ENCODE measurements at places on chromosomes 1 and 21.

- no peak for DNase-seq
Measured at GRCh38 chr1:160971618-160972056, 17.0 kb upstream of the ITLN2 start.

- no peak for DNase-seq
Measured at GRCh38 chr1:25971066-25971810, 26.6 kb downstream of the PAFAH2 start.

DNA sequence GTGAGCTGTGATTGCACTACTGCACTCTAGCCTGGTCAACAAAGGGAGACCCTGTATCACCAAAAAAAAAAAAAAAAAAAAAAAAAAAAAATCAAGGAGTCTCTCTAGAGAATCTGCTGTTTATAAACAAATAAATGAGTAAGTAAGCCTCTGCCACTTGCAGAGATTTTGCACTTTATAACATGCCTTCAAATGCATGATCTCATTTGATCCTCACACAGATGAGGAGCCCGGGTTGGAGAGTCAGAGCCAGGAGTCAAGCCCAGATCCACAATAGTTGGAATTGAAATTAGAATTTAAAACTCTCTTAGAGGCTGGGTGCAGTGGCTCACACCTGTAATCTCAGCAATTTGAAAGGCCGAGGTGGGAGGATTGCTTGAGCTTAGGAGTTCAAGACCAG lies 4.0 kb downstream of the PRELP start:
- DNase-seq: no peak

- no peak for DNase-seq
Measured at GRCh38 chr1:226965581-226966440, 25.7 kb downstream of the COQ8A start.

DNA sequence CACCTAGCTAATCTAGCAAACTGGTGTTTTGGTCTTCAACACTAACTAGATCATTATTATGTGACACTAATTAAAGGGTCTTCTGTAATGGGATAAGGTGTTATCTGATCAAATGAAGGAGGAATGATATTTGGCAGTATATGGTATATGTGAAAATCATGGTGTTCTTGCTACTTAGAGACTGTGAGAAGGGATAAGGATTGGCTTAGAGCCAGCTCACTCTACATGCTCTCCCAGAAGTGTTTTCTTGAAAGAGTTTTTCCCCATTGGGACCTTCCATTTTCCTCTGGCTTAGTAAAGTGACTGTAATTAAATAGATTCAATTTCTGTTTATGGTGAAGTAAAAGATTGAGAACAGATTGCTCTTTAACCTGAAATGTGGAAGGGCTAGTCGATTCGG lies 71.2 kb upstream of the RGL1 start:
- DNase-seq: no peak

DNA sequence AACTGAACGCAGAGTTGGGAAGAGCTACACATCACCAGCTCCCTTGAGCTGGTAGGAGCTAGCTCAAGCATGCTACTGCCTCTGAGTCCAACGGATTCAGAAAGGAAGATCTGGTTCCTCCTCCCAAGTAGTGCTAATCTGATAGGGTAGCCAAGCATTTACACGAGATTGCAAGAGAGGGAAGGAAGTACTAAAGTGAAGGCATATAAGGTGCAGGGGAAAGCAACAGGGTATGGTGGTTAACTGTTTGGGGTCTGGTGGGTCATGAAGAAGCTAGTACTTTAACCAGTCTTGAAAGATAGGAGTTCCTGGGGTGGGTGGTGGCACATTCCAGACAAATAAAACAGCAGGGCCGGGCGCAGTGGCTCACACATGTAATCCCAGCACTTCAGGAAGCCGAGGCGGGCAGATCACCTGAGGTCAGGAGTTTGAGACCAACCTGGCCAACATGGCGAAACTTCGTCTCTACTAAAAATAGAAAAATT lies 20.2 kb upstream of the ZNF436 start:
- no peak for DNase-seq

DNA sequence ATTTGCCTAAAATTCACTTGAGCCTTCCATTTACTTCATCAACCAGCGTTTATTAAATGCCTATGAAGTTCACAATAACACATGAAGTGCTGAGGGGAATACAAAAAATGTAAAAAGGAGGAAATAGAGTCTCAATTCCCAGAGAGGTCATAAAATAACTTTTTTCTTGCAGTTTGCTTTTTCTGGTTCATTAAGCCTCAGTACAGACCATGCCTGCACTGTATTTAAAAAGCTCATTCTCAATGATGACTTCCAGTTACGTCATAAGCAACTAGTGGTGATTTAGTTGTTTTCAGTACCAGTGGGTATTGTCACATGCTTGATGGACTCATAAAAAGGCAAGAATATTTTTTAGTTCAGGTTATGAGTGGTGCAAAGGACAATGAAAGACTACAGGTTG lies 160.1 kb upstream of the UBE2U start:
- no peak for DNase-seq

DNA sequence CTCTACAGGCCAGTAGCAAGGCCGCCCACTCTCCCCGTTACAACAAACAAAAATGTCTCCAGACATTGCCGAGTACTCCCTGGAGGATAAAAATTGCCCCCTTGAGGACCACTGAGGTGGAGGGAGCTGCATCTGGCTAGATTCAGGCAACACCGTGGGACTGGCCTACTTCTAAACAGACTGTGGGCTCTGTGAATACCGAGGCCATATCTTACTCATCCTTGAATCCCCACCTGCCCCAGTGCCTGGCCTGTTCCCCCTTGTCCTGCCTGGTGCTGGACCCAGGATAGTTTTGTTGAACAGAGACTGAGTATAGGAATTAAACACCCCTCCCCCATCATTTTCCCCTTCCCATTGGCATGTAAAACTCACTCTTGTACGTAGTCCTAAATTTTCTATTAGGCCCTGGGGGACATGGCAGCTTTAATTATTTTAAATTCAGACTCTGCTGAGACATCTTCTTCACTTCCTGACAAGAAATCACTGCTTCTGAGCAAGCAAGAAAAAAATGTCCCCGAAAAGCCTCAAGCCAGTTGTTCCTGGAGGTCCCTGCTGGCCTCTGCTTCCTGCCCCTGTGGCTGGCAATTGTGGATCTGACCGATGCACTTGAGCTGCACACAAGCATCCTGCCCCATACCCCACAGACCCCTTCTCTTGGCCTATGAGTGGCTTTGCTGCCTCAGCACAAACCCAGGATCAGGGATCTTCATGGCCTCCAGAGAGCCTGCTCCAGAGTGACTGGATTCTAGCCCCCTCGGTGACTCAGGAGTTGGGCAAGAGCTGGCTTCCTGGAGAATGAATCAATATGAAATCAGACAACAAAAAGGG lies 111.0 kb downstream of the ACTL8 start:
- DNase-seq: no peak

- DNase-seq: no peak
Measured at GRCh38 chr1:182340233-182341058, 51.1 kb downstream of the GLUL start.

DNA sequence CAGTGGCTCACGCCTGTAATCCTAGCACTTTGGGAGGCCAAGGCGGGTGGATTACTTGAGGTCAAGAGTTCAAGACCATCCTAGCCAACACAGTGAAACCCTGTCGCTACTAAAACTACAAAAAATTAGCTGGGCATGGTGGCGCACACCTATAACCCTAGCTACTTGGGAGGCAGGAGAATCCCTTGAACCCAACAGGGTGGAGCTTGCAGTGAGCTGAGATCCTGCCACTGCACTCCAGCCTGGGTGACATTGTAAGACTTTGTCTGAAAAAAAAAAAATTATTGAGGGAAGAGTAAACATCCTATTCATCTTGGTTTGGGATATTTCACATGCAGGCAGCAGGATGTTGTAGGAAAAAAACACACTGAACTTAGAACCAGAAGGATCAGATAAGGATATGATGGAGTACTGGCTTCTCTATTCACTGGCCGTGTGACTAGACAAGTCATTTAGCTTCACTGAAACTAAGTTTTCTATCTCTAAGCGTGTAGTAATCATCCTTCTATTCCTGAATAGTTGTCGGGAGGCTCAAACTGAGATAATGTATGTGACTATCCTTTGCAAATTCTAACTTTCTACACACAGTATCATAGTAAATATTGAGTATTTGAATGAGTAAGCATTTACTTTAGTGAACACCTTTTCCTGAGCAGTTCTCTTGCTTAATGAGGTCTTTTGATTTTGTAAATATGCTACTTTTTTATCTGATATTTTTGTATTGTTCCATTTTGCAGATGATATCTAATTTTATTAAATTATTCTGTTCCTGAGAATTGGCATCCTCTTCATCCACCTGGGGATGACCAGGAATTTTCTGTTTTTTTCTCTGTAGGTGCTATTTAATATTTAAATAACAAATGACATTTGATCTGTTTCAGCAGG lies 18.2 kb downstream of the CAP1 start:
- DNase-seq: no peak

- DNase-seq: no peak
Measured at GRCh38 chr1:176778056-176778455, 315.1 kb downstream of the PAPPA2 start.

DNA sequence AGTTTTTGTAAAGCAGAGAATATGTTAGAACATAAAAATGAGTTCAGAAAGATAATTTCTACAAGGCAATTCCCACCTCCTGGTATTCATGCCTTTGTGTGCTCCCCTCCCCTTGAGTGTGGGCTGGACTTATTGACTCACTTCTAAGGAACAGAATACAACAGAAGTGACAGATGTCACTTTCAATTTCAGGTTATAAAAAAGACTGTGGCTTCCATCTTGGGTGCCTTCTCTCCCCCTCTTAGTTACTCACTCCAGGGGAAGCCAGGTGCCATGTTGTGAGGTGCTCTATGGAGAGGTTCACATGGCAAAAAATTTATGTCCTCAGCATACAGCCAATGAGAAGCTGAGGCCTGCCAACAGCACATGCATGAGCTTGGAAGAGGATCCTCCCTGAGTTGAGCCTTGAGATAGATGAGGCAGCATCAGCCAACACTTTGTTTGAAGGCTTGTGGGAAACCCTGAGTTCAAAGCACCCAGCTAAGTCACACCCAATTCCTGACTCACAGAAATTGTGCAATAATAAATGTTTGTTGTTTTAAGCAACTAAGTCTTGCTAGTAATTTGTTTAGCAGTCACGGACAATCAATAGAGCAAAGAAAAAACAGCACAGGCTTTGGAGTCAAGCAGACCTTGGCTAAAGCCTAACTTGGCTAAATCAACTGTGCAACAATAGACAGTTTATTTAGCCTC lies 73.5 kb upstream of the NGF start:
- DNase-seq: no peak

DNA sequence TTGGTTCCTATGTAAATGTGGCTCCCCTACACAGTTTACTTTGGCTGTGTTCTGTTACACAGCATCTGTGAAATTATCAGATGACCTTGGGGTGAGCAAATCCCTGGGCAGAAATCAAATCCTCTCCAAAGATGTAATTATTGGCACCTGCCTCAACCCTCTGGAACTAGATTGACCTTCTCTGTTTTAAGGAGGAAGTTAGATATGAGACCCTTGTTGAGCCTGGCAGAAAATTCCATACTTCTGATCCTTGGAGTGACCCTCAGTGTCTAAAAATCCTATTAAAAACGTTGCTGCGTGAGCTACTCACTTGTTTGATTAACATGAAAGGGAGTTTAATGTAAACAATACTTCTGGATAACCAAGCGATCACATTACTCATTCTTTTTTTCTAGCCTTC lies 122.0 kb downstream of the CLIC6 start:
- DNase-seq: no peak

- DNase-seq: no peak
Measured at GRCh38 chr21:16213518-16213917, 483.7 kb downstream of the USP25 start.

DNA sequence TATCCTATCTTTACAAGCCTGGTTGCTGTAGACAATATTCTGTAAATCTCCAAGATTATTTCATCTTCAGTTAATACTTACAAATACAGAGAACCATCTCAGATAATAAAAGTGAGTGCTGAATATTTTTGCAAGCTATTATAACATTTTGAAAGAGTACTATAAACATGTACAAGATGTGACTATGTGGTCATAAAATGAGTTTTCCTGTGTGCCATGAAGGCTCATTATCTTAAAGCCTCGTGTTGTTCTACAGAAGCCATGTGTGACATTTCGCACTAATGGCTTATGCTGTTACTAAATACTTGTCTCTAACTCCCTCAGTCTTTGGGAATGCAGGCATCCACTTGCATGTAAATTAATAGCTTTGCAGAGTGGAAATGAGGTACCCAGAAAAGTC lies 48.3 kb downstream of the SAMSN1 start:
- no peak for DNase-seq

GRCh38 chr1:170634293-170634692 lies 29.6 kb upstream of the PRRX1 start:
- DNase-seq: no peak

DNA sequence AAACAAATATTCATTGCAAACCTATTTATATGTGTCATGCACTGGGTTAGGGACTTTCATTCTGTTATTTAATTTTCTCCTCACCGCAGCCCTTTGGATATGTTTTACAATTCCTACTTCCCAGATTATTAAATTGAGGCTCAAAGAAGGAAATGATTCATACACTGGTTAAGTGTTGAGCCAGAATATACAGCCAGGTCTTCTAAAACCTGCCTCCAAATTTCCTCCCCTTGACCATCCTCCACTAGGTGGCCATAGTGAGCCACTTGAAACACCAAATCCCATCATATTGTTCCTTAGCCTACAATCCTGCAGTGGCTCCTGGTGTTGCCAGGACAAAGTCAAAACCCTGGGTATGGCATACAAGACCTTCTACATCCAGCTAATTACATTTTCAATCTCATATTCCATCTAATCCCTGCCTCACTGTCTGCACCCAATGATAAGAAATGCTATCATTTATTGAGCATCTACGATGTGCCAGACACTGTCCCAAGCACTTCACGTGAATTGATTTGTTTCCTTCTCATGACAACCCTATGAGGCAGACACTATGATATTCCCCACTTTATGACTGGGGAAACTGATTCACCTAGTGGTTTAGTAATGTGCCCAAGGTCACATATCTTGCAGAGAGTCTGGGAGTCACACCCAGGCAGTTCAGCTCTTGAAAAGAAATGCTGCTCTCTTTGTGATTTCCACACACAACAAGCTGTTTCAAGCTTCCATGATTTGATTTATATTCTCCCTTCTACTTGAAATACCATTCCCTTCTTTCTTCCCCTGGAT lies 23.6 kb upstream of the KIRREL1 start:
- DNase-seq: no peak

GRCh38 chr1:118388301-118388959 lies 203.4 kb upstream of the SPAG17 start:
- DNase-seq: no peak

GRCh38 chr1:44300852-44301251 lies 54.2 kb downstream of the ERI3 start:
- no peak for DNase-seq

- no peak for DNase-seq
Measured at GRCh38 chr1:40281853-40282252, 23.8 kb downstream of the ZMPSTE24 start.

DNA sequence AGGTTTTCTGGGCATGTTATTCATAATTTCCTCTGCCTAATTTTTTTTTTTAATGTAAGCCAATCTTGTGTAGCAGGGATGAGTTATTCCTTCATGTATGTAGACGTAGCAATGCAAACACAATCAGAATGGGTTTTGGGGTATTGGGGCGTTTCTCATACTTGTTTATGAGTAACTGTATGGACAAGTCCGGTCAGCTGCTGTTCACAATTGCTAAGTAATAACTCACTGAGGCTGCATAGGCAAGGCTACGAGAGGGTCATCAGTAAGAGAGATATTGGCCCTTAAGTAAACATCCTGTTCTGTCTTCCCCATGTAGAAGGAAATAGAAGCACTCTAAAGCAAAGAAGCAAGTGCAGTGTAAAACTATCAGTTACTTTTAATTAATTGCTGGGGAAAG lies 9.5 kb upstream of the TARS2 start:
- DNase-seq: no peak

- DNase-seq: no peak
Measured at GRCh38 chr1:170424346-170424745, 107.6 kb upstream of the GORAB start.
